H4 (cell line): ENCODE measurements at places on chromosomes 7 and 10. TPM values are rescaled to one million over a fixed set of nuclear protein-coding genes. Genes with fewer than 3 reads are reported as not detected.

DNA sequence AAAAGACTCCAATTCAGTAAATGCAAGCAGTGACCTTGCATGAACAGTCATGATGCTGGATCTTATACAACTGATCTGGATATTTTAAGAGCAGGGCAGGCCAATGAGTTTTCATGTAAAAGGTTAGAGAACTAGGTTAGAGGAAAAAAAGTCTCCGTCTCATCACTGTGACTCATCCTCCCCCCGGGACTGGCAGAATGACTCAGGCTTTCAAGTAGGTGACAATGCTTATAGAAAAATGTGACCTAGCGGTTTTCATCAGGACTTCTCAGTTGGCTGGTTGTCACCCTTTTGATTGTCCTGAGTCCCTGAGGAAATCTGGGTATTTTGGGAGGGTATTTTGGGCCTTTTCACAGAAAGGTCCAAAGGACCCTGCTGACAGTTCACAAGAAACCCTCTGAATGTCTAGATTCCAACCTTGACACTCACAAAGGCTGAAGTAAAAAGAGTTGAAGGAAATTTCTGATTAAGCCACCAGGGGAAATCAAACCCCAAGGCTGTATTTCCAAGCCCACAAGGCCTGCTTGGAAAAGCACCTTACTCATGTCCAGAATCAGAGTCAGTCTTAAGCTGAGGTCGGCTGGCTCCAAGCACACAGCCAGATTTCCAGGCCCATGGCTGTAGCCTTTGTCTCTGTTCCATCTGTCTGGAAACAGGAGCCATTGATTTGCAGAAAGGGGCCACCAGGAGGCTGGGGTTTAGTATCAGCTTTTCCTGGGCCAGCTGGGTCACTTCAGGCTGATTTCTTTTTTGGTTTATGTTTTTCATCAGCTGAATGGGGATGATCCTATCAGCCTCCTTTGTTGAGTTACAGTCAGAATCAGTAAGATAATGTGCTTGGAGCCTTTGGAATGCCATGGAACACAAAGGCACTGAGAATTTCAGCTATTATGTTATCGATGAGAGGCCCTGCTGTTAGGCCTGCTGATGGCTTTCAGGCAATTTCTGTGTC lies 226.4 kb upstream of the HABP2 start:
- peak; percentile 86 for DNase-seq

COL1A2 gene
- 0.46 and 2.2 TPM in 2 replicates for total RNA-seq

DNA sequence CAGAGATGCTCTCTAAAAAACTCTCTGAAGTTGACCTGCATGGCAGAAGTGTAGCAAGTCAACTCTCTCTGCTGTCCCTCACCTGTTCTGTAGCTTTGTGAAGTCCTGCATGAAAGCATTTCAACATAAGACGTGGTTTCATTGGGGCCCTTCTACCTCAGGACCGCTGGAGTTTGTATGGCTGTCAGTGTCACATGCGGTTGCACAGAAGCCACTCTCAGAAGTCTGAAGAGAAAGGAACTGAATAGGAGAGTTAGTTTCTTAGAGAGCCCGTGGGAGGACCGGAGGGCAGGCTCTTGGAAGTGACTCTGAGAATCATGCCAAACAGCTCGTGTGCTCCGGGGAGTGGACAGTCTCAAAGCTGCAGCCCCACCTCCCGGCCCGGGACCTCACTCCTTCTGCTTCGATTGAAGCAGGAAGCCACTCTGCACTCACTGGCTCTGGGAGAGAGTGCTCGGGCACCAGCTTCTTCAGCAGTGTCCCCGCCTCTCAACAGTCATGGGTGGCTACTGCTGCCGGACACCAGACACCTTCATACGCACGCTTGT lies 486.7 kb downstream of the SDK1 start:
- no peak for DNase-seq

PRKAR1B gene
- total RNA-seq = 40.5 and 46.7 TPM in 2 replicates

DNA sequence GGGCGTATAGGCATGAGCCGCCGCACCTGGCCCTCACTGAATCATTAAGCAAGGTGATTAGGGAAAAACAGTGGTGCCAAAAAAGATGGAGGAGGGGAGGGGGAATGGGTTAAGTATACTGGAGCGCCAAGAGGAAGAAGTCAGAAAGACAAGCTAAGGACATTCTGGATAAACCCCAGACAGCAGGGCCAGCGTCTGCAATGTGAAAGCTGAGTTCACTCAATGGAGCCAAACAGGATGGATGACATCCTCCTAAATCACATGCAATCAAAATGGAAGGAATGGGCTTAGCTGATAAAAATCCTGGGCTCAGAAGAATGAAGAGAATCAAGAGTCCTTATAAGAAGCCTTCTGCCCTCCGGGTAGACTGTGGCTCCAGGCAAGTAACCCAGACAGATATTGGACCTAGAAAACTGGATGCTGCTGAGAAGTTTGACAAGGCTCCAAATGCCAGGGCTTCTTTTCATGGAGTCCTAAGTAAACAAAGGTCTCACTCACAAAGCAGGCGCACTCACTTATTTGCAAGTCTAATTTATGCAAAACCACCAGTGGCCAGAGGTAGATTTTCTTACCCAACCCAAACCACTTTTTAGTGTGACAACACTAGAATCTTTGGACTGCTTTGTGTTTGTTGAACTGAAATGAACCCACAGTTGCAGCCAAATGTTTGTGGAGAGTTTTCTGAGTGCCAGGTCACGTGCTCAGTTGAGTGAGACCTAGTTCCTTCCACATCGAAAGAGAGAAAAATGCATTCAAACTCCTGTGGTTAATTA lies 519.1 kb upstream of the AUTS2 start:
- DNase-seq = peak; percentile 69

- DNase-seq = no peak
These were observed 108.1 kb downstream of the EEPD1 start for GRCh38 chr7:36261019-36261754.

DNA sequence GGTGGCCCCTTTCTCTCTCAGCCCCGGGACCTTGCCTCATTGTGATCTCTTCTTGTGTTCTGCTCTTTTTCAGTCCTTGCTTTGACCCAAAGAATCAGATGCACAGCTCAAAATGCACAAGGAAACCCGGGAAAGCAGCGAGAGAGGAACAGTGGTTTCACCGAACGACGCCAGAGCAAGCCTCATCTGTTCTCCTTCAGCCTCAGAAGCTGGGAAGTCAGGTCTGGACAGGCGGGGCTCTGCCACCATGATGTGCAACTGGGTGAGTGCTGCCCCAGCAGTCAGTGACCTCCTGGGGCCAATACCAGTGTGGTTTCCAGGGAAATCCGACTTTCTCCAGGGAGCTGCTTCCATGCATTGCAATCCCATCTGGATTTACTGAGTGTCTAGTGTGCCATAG lies 133.4 kb downstream of the PRKCQ start:
- no peak for DNase-seq

DNA sequence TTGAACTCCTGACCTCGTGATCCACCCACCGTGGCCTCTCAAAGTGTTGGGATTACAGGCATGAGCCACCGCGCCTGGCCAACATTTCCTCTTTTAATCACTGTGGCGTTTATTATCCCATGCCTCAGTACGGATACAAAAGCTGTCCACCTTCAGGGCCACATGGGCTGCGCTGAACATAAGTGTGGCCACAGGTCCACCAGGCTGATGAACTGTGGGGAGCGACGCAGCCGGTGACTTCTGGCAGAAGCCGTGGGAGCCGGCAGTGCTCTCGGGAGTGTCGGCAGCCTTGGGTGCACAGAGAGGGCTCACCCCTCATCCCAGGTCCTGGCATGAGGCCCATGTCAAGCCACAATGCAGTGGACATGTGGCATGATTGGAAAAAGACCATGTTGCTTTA lies 223.6 kb downstream of the TNS3 start:
- DNase-seq = no peak

ASB10 gene
- total RNA-seq = not detected in 2 replicates

C10orf71 gene
- total RNA-seq = not detected in 2 replicates

DNA sequence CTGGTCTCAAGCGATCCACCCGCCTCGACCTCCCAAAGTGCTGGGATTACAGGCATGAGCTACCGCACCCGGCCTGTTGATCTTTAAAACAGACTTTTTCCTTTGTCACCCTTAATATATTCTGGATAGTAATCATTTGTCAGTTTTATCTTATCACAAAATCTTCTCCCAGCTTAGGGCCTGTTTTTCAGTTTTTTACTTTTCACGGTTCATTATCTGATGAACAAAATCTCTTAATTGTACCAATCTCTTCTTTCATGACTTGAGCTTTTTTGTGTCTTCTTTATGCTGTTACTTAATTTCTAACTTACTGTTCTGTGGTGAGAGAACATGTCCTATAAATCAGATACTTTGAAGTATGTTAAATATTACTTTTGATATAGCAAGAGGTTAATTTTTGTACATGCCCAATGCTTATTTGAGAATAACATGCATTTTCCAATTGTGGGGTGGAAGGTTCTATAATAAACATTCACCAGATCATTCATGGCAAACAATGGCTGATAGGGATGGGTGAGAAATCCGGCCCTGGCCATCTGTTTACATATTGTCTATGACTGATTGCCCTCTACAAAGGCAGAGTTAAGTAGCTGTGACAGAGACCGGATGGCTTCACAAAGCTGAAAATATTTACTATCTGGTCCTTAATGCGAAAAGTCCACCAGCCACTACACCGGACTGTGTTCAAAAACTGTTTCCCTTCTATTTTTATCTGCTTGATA lies 5.3 kb downstream of the PAPOLB start:
- no peak for DNase-seq

DNA sequence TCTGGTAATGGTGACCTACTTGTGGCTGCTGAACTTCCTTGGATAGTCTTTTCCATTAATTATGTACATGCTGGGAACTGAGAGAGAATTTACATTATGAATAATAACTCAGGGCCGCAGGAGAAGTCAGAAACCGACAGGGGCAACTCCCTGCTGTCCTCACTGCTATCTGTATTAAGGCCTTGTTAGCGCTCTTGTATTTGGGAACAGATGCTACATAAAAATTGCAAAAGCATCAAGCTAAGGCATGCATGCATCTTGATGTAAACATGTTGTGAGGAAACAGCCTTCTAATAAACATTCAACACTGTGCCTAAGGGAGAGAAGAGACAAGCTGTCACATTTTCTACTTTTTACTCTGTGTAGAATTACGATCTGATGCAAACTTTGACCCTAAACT lies 158.4 kb downstream of the PARD3 start:
- no peak for DNase-seq

LRRC18 gene
- 0.06 TPM in 1 of 2 replicates, not detected in the other for total RNA-seq

IGFBP1 gene
- total RNA-seq = not detected in 2 replicates

DNA sequence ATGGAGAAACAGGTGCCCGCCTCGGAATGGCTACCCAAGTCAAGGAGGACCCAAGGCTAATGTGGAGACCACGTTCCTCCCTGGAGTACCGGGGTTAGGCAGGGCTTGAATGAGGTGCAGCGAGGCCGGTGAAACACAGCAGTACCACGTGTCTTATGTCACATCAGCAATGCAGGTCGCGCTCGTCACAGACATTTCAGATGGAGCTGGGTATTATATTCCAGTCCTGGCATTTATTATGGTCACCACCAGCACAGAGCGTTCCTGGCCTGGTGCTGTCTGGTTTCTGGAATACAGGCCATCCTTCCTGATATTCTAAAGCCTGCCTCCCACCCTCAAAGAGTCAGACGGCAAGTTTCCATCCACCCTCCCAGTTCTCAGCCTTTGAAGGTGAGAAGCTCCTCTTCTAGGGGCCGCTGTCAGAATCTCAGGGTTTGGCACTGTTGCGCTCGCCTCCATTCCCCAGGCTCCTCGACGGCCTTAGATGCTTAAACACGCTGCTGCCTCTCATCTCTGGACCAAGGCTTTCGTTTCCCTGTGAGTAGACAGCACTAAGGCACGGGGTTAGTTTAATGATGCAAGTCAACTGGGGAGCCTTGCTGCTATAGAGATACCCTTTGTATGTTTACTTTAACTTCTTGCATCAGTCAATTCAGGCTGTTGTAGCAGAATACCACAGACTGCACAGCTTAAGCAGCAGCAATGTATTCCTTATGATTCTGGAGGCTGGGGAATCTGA lies 377.6 kb downstream of the DPP6 start:
- DNase-seq = no peak

GRCh38 chr10:118672766-118673715 lies 77.6 kb upstream of the PRLHR start:
- no peak for DNase-seq

GRCh38 chr7:30323006-30323355 lies 38.6 kb downstream of the ZNRF2 start:
- DNase-seq = no peak

GRCh38 chr7:27161214-27161720 lies 4.1 kb downstream of the HOXA9 start:
- DNase-seq = no peak

KEL gene
- 0.21 TPM in 1 of 2 replicates, not detected in the other for total RNA-seq

DNA sequence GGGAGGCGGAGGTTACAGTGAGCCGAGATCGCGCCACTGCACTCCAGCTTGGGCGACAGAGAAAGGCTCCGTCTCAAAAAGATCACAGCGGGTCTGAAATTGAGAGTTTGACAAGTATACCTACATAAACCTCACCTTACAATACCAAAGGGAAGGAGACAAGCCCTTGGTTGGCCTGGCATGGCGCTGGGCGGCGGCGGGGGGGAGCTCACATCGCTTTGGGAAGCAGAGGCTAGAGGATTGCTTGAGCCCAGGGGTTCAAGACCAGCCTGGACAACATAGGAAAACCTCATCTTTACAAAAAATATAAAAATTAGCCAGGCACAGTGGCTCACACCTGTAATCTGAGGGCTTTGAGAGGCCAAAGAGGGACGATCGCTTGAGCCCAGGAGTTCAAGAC lies 1.1 kb upstream of the ARPC1A start:
- no peak for DNase-seq

CAMK1D gene
- total RNA-seq = 1.0 and 2.3 TPM in 2 replicates

GRCh38 chr7:2632733-2633537 lies 1.1 kb downstream of the TTYH3 start:
- peak; percentile 87 for DNase-seq
